ENCODE measurements at places on chromosomes 4 and X. TPM values are rescaled to one million over a fixed set of nuclear protein-coding genes. Genes with fewer than 3 reads are reported as not detected.

The MUC7 gene
- not detected for total RNA-seq

The OPHN1 gene
- total RNA-seq, result 34.7 TPM

The SLC38A5 gene
- 19.7 TPM for total RNA-seq

The PRRG3 gene
- 6.1 TPM for total RNA-seq

The TBC1D1 gene
- 57.3 TPM for total RNA-seq

The FMR1 gene
- 60.0 TPM for total RNA-seq

The TCEAL2 gene
- 26.6 TPM for total RNA-seq

The PCDH10 gene
- 79.9 TPM for total RNA-seq
